Calu3 (cell line): ENCODE measurements at places on chromosomes 1 and 21. TPM values are rescaled to one million over a fixed set of nuclear protein-coding genes. Genes with fewer than 3 reads are reported as not detected.

GRCh38 chr1:160781914-160782689, 13.9 kb upstream of the LY9 start:
- no peak for DNase-seq

The ATP1A2 gene
- not detected in 2 replicates for total RNA-seq

GRCh38 chr21:38957575-38958322, 152.0 kb downstream of the ETS2 start:
- no peak for DNase-seq

GRCh38 chr1:101474039-101474665, 237.3 kb downstream of the S1PR1 start:
- peak; percentile 2 for DNase-seq

DNA sequence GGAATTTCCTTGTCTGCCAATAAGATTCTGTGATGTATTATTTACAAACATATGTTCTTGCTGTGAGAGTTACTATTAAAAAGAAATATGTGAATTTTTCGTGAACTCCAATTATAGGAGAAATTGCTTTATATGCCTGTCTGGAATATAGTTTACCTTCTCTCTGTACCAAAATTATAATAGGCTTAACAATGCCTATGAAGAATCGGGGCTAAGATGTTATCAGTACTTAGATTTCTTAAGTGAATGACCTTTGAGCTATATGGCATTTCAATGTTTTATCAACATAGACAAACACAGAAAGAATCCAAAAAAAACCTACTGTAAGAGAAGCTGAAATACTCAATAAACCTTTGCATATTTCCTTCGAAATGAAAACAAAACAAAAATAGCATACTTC, 323.1 kb upstream of the ADAMTS5 start:
- DNase-seq: no peak

DNA sequence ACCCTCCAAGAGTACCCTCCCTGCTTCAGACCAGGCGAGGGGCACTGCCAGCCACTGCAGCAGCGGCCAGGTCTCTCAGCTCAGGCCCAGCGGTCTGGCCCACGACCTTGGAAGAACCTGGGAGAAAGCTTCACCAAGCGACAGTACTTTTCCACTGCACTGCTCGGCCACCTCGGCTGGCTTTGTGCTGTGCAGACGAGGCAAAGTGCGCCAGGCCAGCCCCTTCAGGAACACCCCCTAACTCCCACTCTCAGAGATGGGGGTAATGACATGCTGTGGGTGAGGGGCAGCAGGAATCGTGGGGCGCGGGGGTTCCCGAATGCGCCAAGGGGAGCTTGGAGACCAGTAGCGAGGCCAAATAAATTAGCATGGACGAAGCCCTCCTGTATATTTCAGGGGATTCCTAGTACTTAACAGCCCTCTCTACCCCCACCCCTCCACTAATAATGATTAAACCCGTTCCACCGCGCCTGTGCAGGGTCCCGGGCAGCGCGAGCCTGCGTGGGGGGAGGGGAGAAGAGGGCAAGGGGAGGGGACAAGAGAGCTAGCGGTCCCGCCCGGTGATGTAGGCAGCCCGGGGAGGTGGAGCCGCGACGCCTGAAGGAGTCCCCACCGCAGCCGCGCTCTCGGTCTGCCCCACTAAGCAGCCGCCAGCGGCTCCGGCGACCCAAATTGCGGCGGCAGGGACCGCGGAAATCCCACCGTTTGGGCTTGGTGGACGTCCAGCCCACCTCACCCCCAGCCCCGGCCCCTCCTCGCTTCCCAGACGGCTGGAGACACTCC, at the start of gene FAM43B:
Gene FAM43B, plus strand, starts transcription at position 629 of the 783 bp plus-strand sequence. CDS start 401 bp downstream, outside the sequence.
- no peak for DNase-seq

- DNase-seq: peak; percentile 13
Measured at GRCh38 chr1:203351037-203351625, at the start of gene FMOD. FMOD (minus strand) TSS chr1:203351122; CDS start chr1:203348270, 2,852 bp downstream.

The TAS1R1 gene
- total RNA-seq: not detected in 2 replicates

The DNM3 gene
- 1.2 and 1.3 TPM in 2 replicates for total RNA-seq

DNA sequence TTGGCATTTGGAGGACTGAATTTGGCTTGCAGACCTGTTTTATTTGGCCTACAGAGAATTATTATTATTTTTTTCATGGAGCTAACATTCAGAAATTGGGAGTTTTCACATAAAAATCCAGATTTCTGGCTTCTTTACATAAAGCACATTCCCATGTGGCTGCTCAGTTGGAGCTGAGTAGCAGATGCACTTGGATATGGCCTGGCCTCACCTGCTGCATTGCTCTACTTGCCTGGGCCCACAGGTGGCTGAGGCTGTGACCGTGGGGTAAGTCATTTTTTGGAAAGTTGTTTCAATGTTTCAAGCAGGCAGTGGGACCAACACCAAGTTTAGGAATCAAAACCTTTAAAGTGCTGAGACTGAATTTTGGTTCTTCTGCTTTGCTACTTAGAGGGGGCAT, 56.7 kb downstream of the GADD45A start:
- DNase-seq: no peak

The KRTAP10-3 gene
- total RNA-seq: not detected in 2 replicates

The PAPPA2 gene
- 0.05 and 0.14 TPM in 2 replicates for total RNA-seq

The TMEM240 gene
- 5.0 and 5.1 TPM in 2 replicates for total RNA-seq

The ARPC5 gene
- 135 and 148 TPM in 2 replicates for total RNA-seq

GRCh38 chr1:71303617-71304041, 222.8 kb upstream of the ZRANB2 start:
- DNase-seq: no peak

The CRABP2 gene
- 17.6 and 27.3 TPM in 2 replicates for total RNA-seq

DNA sequence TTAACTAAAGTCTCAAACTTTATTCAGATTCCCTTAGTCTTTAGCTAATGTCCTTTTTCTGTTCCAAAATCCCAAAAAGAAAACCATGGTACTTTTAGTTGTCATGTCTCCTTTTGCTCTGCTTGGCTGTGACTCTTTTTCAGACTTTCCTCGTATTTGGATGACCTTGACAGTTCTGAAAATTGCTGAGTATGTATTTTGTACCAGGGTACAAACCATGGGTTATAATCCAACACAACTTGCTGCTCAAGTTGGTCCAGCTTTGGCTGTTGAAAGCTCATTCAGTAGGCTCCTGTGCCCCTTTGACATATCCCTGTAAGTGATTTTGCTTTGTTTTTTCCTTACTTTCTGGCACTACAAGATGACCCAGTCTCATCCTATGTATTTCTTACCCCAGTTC, 51.7 kb downstream of the PALMD start:
- DNase-seq: no peak

The TPTE gene
- not detected in 2 replicates for total RNA-seq

The AADACL3 gene
- total RNA-seq: not detected in 2 replicates

The LCE2A gene
- total RNA-seq: not detected in 2 replicates

DNA sequence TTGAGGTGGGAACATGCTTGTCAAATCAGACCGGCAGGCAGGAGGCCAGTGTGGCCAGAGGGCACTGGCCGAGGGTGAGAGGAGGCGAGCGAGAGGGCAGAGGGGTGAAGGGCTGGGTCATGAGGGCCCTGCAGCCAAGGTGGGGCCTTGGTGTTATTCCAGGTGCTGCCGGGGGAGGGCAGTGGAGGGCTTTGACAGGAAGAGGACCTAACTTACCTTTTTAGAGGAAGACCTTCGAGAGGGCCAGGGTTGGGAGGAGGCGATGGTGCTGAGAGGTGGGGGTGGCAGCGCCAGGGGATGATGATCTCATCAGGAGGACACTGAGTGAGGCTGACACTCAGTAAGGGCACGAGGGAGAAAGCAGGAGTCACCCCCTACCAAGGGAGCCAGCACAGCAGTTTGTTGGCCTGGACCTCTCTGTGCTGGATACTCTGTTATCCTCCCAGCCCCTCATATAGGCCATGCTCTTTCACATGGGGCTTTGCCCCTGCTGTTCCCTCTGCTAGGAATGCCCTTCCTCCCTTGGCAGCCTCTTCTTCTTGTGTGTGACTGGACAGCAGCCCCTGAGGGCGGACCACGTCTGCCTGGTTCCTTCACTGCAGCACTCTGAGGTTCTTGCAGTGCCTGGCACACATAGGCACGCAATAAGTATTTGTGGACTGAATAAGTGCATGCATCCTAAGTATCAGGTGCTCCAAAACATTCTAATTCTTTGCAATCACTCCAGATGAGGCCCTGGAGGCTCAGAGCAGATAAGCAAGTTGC, 7.5 kb upstream of the TTC22 start:
- no peak for DNase-seq

DNA sequence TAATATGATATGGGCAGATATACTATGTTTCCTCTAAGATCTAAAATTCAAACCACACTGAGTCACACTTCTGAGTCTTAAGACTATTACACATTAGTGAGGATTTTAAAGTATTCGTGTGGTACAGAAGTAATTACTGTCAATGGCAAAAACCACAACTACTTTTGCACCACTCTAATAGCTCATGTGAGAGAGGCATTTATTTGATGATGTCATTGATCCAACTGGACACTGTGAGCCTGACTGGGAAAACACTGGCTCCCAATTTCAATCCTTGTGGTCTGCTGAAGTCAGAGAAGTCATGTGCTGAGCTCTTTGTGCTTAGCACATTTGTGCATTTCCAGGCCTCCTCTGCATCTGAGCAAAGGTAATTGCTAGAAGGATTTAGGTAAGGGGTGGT, 377.8 kb downstream of the USH2A start:
- peak; percentile 5 for DNase-seq

The PADI2 gene
- 1.3 and 2.7 TPM in 2 replicates for total RNA-seq

- DNase-seq: peak; percentile 38
Measured at GRCh38 chr1:192700834-192701271, 64.9 kb downstream of the RGS13 start.

DNA sequence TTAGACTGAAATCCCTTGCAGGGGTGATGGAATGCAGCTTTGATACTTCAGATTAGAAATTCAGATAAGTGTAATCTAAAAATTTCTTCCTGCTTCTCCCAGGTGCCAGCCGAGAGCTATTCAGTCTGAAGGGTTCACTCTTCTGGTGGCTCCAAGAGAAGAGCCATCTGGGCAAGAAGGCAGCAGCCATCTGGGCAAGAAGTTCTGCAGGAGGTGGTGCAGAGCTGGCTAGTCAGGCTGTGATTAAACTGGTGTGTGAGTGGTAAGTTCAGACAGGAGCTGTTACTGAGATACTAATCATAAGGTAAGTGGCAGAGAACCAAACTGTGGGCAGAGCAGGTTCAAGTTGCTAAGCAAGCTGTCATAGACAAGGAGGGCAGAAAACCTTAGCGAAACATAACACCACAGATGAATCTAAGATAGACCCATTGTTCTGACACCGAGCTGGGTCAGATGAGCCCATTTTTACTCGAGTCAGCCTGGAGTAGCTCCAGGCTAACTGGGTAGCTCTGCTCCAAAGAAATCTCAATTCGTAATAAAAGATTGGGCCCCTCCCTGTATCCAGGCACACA, 14.4 kb upstream of the TP53BP2 start:
- no peak for DNase-seq

DNA sequence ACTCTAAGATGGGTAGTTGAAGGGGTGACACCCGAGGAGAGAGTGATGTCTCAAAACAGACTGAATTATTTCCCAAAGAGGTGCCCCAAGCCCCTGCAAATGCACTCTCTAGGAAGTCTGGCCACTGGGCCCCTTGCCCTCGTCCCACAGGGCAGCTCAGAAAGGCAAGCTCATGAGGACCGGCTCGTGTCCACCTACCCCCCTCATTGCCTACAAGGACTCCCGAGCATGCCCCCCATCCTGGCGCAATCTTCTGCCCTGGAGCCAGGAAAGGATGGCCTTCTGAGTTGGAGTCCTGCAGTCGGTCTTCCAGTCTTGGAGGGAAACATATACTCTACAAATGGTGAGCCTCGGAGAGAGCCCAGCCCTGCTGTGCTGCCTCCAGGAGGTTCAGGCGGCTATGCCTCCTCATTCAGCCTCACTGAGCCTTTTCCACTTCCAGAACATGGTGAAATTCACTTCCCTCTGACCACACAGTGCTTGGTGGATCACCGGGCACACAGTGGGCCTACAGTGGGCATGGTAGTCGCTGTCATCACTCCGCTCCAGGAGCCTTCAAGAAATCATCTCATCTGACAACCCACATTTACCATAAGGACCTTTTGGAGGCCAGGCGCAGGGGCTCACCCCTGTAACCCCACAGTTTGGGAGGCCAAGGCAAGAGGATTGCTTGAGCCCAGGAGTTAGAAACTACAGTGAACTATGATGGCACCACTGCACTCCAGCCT, 5.8 kb upstream of the WNT3A start:
- no peak for DNase-seq

The PSRC1 gene
- total RNA-seq: 17.1 and 21.3 TPM in 2 replicates

The NBPF26 gene
- 16.4 and 17.3 TPM in 2 replicates for total RNA-seq

The KCNT2 gene
- total RNA-seq: 2.4 and 3.3 TPM in 2 replicates

The ARHGAP29 gene
- 57.9 and 62.6 TPM in 2 replicates for total RNA-seq

The GPBP1L1 gene
- total RNA-seq: 117 and 127 TPM in 2 replicates

GRCh38 chr1:171715813-171716251, 26.0 kb downstream of the VAMP4 start:
- no peak for DNase-seq

DNA sequence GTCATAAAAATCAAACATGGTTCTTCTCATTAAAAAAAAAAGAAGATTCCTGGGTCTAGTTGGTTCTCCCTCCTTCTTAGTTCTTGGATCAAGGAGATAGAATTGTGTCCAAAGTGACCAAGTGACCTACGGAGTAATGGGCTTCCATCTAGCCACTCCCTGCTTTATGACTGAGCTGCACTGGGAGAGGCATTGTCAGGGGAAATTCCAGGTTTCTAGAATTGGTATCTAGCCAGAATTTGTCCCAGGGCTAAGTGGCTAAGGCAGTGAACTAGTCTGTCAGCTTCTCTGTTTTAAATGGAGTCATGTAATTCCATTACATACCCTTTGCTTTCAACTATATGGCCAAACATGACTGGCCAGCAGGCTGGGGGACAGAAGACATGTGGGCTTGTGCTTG, 40.1 kb upstream of the ERG start:
- no peak for DNase-seq

- peak; percentile 76 for DNase-seq
Measured at GRCh38 chr1:186618401-186619170, 61.6 kb downstream of the PTGS2 start.

The ERICH3 gene
- 0.15 and 0.35 TPM in 2 replicates for total RNA-seq

- DNase-seq: peak; percentile 39
Measured at GRCh38 chr1:58515794-58516401, 30.6 kb downstream of the OMA1 start.

DNA sequence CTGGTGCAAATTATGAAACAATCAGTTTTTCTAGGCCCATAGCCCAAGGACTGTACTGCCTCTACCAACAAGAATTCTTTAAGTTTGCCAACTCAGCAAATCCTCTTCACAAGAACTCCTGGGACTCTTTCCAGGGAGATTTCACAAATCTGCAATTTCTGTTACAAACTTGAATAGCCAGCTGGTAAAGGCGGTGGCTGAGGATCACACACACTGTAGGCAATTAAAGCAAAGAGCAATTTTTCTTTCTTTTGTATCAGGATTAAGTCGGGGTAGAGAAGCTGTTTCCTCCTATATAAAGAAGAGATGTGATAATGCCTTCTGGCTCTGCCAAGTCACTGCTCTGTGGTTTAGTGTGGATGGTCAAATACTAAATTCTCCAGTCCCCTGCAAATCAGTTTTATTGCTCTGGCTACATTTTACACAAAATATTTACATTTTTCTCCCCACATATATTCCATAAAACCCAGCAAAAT, 1.7 kb downstream of the ALDH9A1 start:
- DNase-seq: no peak

The PRDM16 gene
- total RNA-seq: 0.09 and 0.66 TPM in 2 replicates

DNA sequence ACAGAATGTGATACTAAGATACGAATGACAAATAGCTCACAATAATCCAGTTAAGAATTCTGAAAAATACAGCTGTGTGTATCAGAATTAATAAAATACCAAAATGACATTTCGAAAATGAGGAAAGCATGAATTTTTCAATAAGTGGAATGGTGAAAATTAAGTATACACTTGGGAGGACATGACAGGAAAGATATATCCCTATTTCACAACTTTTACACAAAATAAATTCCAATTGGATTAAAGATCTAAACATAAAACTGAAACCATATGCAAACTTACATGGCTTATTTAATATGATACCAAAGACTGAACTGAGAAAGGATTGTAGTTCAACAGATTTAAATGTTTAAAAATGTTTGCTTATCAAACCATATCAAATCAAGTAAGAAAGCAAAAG, 510.4 kb upstream of the ADAMTS5 start:
- no peak for DNase-seq
